ENCODE measurements at places on chromosomes 7 and 10.

GRCh38 chr7:17099083-17099973 is 199.1 kb upstream of the AHR start:
- no peak for DNase-seq

DNA sequence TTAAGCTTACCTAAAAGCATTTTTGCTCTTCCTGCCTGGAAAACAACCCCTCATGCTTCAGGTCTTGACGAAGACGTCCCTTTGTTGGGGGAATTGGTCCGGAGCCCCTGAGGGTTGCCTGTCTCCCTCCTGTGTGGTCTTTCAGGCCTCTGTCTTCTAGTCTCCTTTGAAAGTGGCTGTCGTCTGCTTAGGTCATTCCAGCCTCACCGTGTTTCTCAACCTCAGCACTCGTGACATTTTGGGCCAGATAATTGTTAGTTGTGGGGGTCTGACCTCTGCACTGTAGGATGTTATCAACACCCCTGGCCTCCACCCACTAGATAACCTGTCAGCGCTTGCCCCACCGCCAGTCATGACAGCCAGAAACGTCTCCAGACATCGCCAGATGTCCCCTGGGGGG is 219.1 kb downstream of the TCF7L2 start:
- no peak for DNase-seq

DNA sequence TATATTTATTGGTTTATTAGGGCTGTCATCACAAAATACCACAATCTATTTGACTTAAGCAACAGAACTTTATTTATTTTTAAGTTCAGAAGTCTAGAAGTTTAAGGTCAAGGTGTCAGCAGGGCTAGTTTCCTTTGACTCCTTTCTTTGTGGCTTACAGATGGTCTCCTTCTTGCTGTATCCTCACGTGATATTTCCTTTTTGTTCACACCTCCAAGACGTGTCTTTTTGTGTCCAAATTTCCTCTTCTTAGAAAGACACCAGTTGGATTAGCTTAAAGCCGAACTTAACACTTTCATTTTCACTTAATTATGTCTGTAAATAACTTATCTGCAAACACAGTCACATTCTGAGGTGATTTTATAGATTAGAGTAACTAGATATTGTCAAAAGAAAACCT is 631.4 kb upstream of the POT1 start:
- no peak for DNase-seq

DNA sequence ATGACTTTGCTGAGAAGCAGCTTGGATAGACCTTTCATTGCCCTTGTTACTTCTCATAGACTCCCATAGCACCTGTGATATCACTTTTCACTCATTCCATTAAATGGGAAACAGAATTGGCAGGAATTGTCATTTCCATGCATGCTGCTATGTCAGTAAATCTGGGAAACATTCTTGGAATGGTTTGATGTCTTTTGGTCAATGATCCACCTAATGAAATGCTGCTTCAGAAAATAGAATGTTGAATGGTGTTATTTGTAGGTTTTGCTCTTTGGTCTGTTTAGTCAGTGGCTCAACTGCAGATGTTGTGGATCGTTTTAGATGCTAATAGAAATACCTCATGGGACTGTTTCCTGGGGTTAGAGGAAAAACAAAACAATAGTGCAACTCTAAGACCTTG is 127.8 kb downstream of the PLPP4 start:
- DNase-seq, result no peak

GRCh38 chr7:30764030-30764975 is 6.9 kb upstream of the MINDY4 start:
- DNase-seq, result no peak

- no peak for DNase-seq
These were observed 231.6 kb downstream of the SORCS3 start for GRCh38 chr10:104872691-104873090.

DNA sequence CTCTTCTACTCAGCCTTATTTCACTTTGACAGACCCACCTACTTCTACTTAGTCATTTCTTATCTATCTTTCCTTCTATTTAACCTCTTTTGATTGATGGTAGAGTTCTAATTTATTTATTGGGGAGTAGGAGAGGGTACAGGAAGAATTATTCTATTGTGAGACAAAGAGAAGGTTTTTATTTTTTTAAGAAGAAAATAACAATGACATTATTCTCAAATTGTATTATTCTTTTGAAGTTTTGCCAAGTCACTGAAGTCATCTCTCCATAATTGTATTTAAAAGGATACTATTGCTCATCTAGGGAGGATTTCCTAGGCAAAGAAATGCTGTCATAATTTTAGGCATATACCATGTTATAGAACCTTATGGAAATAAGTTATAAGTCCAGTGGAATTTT is 52.7 kb downstream of the ITGB8 start:
- DNase-seq, result no peak

DNA sequence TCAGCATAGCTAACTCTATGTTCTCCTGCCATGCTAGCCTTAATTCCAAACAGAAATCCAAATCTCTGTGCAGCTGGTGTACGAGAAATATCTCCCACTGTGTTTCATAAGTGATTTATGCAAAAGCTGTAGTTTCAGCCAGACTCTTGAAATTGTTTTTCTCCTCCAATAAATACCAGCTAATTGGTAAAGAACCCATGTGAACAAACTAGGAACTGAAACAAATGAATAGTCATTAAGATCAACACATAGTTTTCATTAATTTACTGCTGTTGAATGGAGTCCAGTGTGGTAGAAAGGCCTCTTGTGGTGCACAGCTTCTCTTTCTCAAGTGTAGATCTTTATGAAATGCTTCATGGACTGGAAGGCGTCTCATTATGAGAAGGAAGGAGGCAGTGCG is 18.4 kb downstream of the PPP1R17 start:
- no peak for DNase-seq

DNA sequence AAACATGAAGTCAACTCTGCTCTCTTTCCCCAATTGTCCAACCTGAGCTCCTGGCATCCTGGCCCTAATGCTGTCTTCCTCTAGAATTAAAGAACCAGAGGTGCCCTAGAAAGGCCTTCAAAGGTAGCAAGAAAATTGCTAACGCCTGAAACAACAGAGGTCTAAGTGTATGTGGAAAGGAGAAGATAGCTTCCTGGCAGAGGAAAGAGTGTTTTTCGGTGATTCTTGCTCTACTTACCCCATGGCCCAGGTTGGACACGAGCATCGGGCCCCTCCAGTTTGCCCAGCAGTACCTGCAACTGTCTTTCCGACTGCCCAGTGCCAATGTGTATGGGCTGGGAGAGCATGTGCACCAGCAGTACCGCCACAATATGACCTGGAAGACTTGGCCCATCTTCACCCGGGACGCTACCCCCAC is 22.2 kb downstream of the MGAM2 start:
- DNase-seq, result no peak

GRCh38 chr10:122293961-122294380 is 22.9 kb downstream of the BTBD16 start:
- no peak for DNase-seq

GRCh38 chr7:584122-584465 is 64.4 kb upstream of the PDGFA start:
- peak; percentile 82 for DNase-seq

- no peak for DNase-seq
These were observed 453 bp downstream of the URGCP start for GRCh38 chr7:43905956-43906330.

GRCh38 chr7:134778941-134779740 is at the start of gene CALD1:
TSS of gene CALD1 (plus strand) at chr7:134779634. CDS start at chr7:134867734, 88,100 bp downstream.
- no peak for DNase-seq

- DNase-seq, result no peak
These were observed 31.1 kb upstream of the SNX13 start for GRCh38 chr7:17971411-17971810.

GRCh38 chr10:76558586-76558985 is 1079.0 kb downstream of the KCNMA1 start:
- DNase-seq, result no peak

- no peak for DNase-seq
These were observed 18.7 kb downstream of the PTPRE start for GRCh38 chr10:127925471-127926207.

GRCh38 chr7:132865366-132866143 is 216.3 kb downstream of the CHCHD3 start:
- DNase-seq, result no peak

DNA sequence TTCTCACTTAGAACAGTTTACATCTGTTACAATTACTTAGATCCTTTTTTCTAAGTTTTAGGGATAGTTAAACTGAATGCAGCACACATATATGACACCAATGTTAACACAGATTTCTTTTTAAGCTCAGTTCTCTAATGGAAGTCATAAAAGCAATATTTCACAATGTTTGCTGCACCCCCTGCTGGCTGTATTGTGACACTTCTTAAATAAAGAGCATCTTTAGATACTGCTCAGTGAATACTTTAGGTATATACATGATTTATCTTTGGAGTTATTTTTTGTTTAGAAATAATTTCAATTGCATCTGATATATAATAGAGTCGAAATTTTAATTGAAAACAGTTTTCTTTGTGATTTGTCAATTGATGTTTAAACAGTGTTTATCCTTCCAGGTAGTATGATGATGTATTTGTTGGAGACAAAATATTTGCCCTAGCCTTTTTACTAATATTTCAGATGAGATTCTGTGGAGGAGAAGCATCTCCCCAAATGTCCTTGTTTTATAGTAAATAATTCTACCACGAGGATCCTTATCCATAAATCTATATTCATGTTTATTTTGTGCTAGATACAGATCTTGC is 174.4 kb downstream of the ST7 start:
- peak; percentile 24 for DNase-seq

DNA sequence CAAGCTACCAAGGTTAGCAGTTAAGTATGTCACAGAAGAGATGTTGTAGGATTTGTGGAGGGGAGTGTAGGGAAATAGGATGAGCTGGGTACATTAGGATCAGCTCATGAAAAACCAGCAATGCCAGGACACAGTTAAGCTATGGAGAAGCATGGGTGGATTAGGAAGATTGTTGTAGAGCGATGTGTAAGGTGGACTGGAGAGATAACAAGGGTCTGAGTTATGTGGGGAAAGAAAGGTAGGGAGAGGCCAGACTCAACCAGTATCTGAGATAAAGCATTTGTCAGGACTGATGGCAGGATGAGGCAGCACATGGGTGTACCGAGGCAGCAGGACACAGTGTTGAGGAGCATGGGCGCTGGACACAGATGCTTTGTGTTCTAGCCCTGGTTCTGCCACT is 85.4 kb upstream of the PRR15 start:
- no peak for DNase-seq

DNA sequence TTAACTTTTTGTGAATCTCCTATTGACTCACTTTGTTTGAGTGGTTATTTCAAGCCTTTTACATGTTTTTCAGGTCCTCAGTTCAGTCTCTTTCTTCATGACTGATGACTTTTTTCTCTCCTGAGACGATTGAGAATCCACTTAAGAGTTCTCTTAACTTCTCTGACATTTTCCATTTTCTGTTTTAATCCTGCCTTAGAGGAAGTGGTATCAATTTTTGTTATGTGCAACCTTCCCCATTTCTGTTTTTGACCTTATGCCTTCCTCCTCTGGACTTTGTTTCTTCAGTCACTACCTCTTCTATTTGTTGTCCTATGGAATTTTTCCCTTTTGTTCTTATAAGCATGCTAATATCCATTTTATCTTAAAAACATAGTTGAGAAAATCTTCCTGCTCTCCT is 2.4 kb downstream of the PSMC2 start:
- DNase-seq, result no peak

GRCh38 chr7:139339025-139339424 is 2.1 kb upstream of the FMC1 start:
- DNase-seq, result no peak

GRCh38 chr7:130486114-130486953 is 5.6 kb upstream of the MEST start:
- DNase-seq, result peak; percentile 43

DNA sequence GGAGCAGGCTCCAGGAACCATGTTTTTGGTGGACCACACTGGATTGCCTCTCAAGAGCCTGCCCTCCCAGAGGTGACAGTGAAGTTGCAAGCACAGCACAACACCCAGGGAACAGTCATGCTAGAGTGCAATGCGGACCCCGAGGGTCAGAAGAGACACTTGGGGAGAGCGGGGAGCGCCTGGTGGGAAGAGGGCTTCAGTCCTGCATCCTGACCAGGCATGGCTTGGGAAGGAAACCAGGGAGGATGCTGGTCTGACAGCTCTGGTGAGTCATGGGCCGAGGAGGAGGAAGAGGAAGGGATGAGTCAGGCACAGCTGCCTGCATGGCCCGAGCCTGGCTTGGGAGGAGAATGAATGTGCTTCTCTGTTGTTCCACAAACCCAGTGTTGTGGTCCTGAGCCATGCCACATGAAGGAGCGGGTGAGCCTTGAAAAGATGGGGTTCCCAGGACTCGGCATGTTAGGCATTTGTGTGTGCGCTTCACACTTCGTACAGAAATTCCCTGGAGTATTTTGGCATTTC is 29.5 kb upstream of the ANKRD2 start:
- peak; percentile 62 for DNase-seq

GRCh38 chr7:134724606-134725005 is 54.8 kb upstream of the CALD1 start:
- DNase-seq, result no peak

DNA sequence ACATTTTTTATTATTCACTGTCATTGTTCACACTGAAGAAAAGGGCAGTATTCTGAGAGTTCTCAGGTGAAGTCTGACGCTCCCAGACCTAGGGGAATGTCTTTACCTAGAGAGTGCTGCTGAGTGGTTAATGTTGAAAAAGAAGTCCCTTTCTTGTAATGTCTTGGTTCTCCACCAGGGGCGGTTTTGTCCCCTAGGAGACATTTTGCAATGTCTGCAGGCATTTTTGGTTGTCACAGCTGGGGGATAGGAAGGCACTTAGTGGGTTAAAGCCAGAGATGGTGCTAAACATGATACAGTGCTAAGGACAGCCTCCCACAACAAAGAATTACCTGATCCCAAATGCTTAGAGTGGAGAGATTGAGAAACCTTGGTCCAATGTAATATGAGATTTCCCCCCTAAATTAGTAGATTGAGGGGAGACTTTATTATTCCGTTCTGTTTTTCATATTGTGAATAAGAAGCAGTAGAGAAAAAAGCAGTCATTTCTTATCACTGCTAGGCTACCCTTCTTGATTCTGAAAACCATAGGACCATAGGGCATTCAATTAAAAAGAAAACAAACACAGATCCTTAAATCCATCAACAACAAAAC is 13.1 kb downstream of the UMAD1 start:
- DNase-seq, result no peak

- DNase-seq, result no peak
These were observed 220.4 kb downstream of the SDHAF3 start for GRCh38 chr7:97337849-97338248.

DNA sequence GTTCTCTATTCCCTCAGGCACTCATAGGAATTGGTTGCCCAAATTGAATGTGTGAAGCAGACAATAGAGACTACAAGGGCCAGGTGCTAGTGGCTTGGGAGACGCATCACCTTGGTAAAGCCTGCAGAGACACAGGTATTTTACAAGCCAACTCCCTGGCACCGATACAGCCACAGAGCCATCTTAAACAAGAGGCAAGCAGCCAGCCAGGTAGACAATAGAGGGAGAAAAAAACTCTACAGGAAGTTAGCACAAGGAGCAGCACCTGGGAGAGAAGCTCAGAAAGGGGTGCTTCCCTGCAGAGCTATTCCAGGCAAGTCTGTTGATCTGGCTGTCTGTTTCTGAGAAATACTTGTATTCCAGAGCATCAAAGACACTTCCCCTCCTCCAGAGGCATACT is 43.0 kb upstream of the CDK1 start:
- DNase-seq, result no peak
